Stimulated activated CD4-positive, alpha-beta T cell treated with anti-CD3 and anti-CD28 coated beads, Interleukin-1b, Interleukin-23, amount 100 ng/mL, for 1 hour (primary cell): ENCODE measurements at places on chromosomes 2 and 18.

GRCh38 chr18:10139783-10140410 lies 226.1 kb downstream of the VAPA start:
- no peak for DNase-seq

GRCh38 chr2:145007093-145007959 lies 487.4 kb upstream of the ZEB2 start:
- DNase-seq: no peak

GRCh38 chr2:31067259-31067658 lies 71.0 kb downstream of the GALNT14 start:
- no peak for DNase-seq

DNA sequence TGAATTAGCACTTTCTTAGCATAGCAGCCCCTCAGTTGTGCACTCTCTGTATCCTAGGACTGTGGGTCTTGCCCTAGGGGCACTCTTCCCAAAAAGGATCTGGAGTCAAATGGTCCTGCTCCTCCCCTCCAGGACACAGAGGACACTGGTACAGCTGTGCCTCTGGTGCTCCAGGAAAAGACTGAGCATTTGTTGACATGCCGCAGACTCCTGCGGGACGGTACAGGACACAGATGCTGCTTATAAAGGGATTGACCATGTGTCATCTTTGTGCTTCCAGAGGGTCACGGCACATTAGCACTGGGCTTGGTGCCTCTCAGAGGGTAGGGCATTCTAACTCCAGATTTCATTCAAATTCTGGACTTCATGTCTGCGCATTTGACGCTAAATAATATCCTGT lies 110.5 kb downstream of the KLF7 start:
- DNase-seq: no peak

DNA sequence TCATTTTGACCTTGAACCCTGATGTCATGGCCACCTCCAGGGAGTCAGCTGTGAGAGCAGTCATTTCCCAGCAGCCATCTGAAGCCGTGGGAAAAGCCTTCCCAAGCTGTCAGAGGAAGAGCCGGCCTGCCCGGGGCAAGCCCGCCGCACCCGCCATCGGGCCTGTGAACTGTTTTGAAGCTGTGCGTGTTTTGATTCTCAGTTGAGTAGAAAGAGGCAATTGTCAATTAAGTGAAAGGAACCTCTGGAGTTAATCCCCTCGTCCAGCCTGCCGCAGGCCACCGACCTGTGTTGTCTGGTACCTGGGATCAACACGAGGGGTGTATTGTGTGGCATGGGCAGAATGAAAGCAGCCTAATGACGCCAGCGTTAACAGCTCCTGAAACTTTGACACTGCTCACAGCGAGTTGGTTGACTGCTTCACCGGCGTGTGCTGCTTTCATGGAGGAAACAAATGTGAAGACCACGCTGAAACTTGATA lies 318.4 kb downstream of the AGAP1 start:
- DNase-seq: no peak

GRCh38 chr2:20168727-20169696 lies 55.9 kb downstream of the SDC1 start:
- DNase-seq: no peak

DNA sequence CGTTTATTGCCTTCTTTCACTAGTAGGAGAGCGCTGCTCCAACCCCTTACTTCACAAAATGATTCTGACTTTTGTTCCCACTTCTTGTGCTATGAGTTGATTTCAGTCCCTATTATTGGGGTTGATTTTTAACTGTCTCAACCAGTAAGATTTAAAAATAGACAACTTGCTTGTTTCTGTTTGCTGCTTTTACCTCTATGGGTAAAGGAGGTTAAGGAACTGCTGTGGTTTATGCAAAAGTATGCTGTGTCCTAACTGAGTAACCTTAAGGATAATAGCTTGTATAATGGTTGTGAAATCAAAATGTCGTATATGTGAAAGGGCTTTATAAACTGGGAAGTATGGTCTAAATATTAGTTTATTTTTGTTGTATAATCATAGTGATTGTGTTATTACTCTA lies 22.6 kb downstream of the ALMS1 start:
- no peak for DNase-seq

GRCh38 chr2:83471655-83472054 lies 987.4 kb downstream of the SUCLG1 start:
- DNase-seq: no peak

DNA sequence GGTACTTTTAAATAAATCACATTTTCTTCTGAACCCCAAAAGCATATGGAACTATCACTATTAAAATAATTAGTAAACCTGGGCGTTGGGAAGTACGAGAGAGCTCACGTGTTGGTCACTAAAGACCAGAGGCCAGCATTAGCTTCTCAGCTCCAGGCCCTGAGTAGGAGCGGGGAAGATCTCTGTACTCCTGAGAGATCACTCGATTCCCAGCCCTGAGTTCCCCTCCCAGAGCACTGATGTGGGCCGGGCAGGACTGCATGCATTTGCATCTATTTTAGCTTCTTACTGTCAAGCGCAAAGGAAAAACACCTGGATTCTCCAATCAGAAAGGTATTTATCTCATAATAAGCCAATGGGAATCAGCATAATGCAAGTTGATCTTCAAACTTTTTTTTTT lies 6.2 kb downstream of the PXDN start:
- no peak for DNase-seq

DNA sequence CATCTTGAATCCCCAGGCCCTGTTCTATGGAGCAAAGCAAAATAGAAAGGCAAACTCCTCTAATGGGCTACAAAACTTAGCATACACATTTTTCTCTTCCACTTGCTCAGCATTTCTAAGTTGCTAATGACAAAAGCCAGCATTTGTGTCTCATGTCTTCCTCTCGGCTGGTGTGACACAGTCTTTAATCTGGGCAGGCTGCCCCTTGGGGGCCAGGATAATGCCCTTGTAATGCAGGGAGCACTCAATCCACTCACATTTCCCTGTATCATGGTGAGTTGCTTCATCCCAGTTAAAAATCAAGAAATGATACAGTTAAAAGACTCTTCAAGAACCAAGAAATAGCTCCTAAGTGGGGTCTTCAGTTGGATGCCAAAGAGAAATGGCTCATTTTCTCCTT lies 109.1 kb upstream of the FBXO11 start:
- DNase-seq: no peak

- no peak for DNase-seq
Measured at GRCh38 chr2:217980036-217980435, 22.8 kb downstream of the TNS1 start.

DNA sequence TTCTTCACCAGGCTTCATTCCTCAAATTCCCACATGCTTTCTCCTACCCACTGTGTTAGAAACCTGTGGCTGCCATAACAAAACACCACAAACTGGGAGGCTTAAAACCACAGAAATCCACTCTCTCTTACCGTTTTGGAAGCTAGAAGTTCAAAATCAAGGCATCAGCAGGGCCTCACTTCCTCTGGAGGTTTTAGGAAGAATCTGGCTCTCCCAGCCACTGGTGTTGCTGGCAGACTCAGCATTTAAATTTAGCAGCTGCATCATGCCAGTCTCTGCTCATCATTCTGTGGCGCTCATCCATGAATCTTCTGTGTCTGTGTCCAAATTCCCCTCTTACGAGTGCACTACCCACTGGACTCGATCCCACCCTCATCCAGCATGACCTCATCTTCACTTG lies 248.5 kb downstream of the ZNF516 start:
- DNase-seq: no peak

GRCh38 chr18:21834299-21834660 lies 93.7 kb downstream of the MIB1 start:
- DNase-seq: no peak

DNA sequence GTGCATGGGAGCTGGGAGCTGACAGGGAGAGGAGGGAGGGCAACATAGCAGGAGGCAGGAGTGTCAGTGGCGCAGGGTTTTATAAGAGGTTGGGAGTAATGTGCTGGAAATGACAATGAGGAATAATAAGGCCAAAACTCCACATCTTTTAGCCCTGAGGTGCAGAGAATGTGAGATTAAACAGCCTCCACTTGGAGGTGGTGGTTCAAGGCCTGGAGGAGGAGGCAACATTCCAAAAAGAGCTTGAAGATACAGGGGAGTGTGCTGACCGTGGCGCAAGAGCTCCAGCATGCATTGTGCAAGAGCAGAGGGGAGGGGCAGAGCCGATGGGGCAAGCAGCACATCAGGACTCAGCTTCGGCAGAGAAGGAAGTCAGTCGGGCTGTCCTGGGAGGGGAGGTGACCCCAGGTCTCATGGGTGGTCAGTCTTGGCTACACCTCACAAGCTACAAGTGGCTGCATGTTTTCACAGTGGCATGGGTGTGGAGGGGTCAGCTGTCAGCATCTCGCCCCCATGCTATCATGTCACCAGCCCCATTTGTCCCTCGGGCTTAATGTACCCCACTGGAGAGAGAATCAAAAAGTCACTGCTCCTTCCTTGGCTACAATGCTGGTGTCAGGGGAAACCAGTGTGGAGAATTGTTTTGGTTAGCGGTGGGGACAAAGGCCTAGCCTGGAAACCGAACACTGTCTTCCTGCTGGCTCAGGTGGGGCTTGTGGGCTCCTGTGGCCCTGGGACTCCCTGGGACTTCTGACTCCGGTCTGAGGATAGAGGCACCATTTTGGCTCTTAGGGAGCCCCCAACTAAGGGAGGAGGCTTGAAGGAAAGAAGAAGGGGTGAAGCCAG lies 208.0 kb downstream of the ZFP36L2 start:
- no peak for DNase-seq

GRCh38 chr2:73906847-73907505 lies 14.2 kb downstream of the ACTG2 start:
- DNase-seq: no peak

- no peak for DNase-seq
Measured at GRCh38 chr18:48790869-48791635, 159.7 kb downstream of the SMAD7 start.

DNA sequence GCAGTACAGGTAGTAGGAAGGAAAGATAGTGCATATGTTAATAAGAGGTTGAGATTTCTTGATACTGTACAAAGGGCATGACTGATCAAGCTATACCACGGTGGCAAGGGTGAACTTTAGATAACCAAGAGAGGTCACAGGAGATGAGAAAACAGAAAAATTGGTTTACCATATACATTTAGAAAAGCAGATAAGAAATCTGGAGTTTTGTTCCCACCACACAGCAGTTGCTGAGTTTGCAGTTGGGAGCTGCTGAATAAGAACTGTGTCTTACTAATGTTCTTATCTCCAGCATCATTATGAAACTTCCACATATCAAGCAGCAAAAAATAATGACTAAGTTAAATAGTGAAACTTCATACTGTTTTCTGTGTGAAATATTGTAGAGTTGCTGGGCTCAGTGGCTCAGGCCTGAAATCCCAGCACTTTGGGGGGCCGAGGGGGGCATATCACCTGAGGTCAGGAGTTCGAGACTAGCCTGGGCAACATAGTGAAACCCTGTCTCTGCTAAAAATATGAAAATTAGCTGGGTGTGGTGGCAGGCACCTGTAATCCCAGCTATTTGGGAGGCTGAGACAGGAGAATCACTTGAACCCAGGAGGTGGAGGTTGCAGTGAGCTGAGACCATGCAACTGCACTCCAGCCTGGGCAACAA lies 12.0 kb upstream of the IMPACT start:
- DNase-seq: no peak

DNA sequence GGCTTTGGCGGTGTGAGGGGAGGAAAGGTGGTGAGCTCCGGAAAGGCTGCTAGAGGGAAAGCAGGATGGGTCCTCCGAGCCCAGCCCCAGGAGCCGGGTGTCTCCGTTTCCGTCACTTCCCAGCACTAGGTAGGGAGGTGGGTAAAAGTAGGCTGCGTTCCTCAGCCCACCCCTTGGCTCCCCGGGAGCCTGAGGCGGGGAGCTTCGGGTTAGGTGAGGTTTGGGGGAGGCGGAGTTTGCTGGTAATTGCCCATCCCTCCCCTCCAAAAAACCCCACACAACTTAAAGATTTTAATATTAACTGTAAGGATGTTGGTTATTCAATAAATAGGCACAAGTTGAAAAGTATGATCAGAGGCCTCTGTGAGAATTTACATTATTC lies 552 bp upstream of the ATF2 start:
- DNase-seq: no peak

- DNase-seq: no peak
Measured at GRCh38 chr18:26473672-26474071, 74.7 kb downstream of the KCTD1 start.

GRCh38 chr18:470661-471501 lies 29.6 kb downstream of the COLEC12 start:
- no peak for DNase-seq

GRCh38 chr2:40178971-40179370 lies 272.9 kb downstream of the SLC8A1 start:
- no peak for DNase-seq

DNA sequence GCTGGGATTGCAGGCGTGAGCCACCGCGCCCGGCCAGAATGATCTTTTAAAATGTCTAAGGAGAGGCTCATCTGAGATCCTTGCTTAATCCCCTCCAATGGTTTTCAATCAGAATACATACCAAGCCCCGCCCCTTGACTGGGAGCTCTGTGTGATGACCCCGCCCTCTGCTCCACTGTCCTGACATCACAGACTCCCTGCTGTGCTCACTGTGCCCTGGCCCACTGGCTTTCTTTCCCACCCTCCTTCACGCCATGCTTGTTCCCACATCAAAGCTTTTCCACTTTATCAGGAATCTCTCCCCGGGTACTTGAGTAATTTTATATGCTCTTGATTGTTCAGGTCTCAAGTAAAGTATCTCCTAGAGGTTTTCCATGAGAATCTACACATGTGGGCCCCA lies 762.3 kb upstream of the ID2 start:
- DNase-seq: no peak

DNA sequence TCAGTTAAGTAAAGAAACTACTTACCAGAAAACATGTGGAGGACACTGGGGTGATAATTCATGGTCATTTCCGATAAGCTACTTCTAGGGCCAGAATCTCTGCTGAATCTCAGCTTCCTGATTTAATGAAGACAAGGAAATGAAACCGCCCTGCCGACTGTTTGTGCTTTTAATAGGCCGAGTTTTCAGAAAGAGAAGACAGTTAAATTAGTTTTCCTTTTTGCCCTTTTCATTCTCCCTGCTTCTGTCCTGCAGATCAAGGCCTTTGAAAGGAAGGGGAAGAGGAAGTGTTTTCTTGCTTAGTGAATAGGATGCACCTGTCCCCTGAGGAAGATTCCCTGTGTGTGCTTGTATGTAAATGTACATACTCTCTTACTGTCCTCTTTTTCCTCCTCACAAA lies 126.6 kb downstream of the SH3RF3 start:
- no peak for DNase-seq
